ENCODE measurements at places on chromosomes 12 and 14.

DNA sequence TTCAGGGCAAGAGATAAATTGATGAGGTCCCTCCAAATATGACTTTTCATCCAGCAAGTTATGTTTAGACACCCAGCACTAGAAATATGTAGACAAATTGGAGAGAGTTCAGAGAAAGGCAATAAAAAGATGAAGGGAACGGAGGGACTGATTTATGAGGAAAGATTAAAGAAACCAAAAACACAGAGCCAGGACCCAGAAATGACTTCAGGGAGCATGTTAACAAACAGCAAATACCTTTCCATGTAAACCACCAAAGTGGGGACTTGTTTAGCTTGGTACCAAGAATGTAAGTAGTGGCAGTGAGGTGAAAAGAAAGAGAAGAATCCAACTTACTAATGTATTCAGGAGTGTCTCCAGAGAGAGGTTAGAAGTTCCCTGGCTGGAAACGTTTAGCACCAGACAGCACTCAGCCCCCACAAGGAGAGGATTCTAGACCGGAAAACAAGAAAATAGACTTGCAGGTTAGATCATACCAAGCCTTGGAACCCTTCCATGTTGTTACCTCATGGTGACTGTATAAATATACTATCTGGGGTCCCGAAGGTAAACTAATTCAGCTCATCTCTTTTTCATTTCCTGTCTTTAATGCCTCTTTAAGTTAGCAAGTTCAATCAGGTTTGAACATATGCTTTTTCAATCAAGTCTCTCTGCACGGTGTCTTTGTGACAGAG lies 79.2 kb downstream of the TBC1D30 start:
- no peak for DNase-seq

- DNase-seq = no peak
These were observed 7.9 kb upstream of the PRMT8 start for GRCh38 chr12:3483089-3483488.

GRCh38 chr12:92394895-92395294 lies 249.2 kb upstream of the BTG1 start:
- DNase-seq = no peak

- DNase-seq = no peak
These were observed 290.5 kb upstream of the FBXO33 start for GRCh38 chr14:39722547-39723273.

GRCh38 chr12:5694759-5695409 lies 250.2 kb downstream of the ANO2 start:
- DNase-seq = no peak

GRCh38 chr14:103594265-103594664 lies 31.5 kb downstream of the COA8 start:
- peak; percentile 87 for DNase-seq

GRCh38 chr12:60714141-60714900 lies 1118.5 kb downstream of the SLC16A7 start:
- DNase-seq = no peak

DNA sequence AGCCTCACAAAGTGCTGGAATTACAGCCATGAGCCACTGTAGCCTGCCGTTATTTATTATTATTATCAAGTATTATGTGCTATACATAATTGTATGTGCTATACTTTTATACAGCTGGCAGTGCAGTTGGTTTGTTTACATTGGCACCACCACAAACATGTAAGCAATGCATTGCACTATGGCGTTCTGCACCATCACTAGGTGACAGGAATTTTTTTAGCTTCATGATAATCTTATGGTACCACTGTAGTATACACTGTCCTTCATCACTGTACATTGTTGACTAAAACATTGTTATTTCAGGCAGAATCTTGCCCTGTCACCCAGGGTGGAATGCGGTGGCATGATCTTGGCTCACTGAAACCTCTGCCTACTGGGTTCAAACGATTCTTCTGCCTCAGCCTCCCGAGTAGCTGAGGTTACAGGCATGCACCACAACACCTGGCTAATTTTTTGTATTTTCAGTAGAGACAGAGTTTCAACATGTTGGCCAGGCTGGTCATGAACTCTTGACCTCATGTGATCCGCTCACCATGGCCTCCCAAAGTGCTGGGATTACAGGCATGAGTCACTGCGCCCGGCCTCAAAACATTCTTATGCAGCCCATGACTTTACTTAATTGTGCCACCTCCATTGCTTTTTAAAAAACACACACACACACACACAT lies 17.1 kb downstream of the MRPL42 start:
- no peak for DNase-seq

- no peak for DNase-seq
These were observed 32.6 kb upstream of the LMNTD1 start for GRCh38 chr12:25585662-25586061.

DNA sequence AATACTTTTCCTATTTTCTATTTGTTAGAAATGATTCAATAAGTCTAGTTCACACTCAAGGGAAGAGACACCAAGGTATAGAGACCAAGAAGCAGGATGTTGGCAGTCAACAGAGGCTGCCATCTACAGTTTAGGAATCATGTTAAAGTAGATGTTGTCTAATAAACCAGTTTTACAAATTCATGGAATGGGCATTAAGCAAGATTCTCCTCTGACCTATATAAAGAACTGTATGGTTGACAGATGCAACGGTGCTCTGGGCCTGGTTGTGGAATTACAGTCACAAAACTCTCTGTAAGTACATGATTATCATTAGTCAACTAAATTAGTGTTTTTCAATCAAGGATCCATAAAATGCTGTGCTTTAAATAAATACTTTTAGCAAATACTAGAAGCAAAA lies 475.1 kb downstream of the NAV3 start:
- no peak for DNase-seq
